ENCODE measurements at places on chromosomes 3 and 15. TPM values are rescaled to one million over a fixed set of nuclear protein-coding genes. Genes with fewer than 3 reads are reported as not detected.

GRCh38 chr3:189512039-189512438, 119.2 kb upstream of the TP63 start:
- DNase-seq, result no peak

DNA sequence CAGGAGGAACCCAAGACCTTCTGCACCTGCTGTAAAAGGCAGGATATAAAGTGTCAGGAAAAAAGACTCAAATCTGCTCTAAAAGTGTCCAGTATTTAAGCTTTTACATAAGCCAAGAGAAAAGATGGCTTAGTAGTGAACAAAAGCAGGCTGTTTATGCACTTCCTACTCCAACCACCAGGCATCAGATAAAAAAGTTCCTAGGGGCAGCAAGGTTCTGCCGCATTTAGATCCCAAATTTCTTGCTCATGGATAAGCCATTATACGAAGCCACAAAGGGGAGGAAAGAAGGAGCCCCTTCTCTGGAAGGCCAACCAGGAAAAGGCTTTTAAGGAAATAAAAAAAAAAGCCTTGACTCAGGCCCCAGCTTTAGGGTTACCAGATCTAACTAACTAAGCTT, 10.6 kb upstream of the SLC9C1 start:
- no peak for DNase-seq

DNA sequence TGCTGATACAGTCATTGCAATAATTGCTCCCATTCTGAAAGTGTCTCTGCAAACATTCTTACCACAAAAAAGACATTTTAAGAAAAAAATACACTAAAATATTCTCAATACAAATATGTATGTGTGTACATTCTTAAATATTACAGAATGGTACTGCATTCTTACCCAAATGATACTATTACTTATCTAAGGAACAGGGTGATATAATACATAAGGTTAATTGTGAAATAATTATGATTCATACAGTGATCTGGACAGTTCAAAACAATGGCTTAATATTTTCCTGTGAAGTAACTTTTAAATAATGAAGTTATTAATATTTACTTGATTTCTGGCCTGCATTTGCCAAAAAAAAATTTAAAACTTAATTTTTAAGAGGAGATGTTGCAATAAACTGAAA, 694.6 kb downstream of the TUSC7 start:
- no peak for DNase-seq

DNA sequence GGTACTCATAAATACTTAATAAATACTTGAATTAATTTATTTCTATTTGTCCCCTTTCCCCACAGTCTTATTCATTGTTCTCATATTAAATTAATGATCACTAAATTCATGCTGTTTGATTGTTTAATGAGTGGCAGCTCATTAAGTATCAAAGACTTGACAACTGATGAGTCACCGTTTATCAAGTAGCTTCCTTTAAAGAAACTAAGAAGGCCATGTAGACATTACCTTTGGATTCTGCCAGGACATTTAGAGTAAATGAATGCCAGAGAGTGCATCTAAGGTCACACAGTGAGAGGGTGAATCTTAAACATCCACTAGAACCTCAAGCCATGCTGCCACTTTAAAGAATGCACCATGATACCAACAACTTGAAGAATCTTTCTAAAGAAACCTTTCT, 23.9 kb downstream of the ZBED2 start:
- DNase-seq, result no peak

- DNase-seq, result no peak
Observed at GRCh38 chr3:139227165-139227564, 116.7 kb upstream of the MRPS22 start.

GRCh38 chr3:160837394-160837980, 81.5 kb downstream of the PPM1L start:
- DNase-seq, result no peak

GRCh38 chr3:159458010-159458409, 530.6 kb upstream of the IL12A start:
- no peak for DNase-seq

- DNase-seq, result no peak
Observed at GRCh38 chr15:76336254-76337058, at the start of gene ISL2. ISL2 (plus strand) TSS chr15:76336773; CDS start chr15:76336884, 111 bp downstream.

GRCh38 chr15:98560338-98560737, 88.0 kb upstream of the IGF1R start:
- DNase-seq, result no peak

DNA sequence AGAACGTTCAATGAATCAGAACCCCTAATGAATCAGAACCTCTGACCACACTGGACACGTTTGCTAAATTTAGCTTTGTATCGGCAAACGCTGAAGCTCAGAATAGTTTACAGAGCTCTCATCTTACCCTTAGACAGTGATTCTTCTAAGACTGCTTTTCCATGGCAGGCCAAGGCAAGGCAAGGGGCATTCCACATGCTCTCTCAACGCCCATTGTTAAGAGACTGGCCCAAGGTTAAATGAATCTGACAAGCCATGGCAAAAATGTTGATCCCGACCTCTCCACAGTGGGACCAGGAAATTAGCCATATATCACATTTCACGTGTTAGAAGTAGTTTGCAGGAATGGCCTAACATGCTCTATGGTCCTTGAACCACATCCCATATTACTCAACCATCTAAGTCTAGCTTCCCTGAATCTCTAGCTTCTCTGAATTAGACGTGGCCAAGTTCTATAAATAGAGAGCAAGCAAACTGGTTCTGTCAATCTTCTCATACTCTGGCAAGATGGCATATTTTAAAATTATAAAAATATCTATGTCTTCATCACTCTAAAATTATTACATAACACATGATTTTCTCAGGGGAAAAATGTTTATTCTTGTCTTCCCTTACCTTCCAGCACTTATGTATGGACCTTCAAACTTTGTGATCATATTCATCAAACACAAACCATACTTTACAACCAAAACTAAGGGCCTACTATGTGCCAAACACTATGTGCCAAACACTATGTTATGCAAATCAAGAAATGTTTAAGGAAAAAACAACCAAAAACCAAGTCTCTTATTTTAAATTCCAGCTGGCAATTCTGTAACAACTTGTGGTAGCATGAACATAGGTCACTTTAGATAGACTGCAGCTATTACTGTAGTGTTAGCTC, 54.3 kb downstream of the AAGAB start:
- no peak for DNase-seq

DNA sequence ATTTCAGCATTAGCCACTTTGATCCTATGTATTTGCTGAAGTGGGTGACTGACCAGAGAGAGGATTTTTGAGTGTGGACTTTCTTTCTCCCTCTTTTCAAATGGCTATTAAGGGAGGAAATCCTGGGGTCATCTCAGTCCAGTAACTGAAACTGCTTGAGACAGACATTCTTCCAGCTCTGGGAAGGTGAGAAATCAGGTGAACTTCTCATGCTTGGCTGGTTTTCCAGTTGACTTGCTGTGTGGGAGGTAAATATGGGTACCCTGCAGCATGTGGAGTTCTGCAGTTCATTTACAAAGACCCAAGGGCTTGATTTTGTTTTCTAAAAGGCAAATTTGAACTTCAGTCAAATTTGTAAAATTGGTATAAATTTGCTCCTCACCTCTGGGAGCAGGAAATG, 461.1 kb upstream of the TBL1XR1 start:
- no peak for DNase-seq

The CYP1A2 gene
- polyA plus RNA-seq, result 0.11 TPM

The RIOX2 gene
- 42.2 TPM for polyA plus RNA-seq

The POU1F1 gene
- polyA plus RNA-seq, result not detected

The OR5H1 gene
- polyA plus RNA-seq, result not detected

The FAH gene
- 44.7 TPM for polyA plus RNA-seq

All from right renal cortex interstitium (tissue), 3 donors.